Panc1 (cell line): ENCODE measurements at places on chromosomes 2 and 18.
A peak's percentile ranks its signal among the peaks of the same experiment; 100 is the strongest.

- no peak for DNase-seq
Measured at GRCh38 chr2:61967262-61967661, 61.8 kb downstream of the COMMD1 start.

DNA sequence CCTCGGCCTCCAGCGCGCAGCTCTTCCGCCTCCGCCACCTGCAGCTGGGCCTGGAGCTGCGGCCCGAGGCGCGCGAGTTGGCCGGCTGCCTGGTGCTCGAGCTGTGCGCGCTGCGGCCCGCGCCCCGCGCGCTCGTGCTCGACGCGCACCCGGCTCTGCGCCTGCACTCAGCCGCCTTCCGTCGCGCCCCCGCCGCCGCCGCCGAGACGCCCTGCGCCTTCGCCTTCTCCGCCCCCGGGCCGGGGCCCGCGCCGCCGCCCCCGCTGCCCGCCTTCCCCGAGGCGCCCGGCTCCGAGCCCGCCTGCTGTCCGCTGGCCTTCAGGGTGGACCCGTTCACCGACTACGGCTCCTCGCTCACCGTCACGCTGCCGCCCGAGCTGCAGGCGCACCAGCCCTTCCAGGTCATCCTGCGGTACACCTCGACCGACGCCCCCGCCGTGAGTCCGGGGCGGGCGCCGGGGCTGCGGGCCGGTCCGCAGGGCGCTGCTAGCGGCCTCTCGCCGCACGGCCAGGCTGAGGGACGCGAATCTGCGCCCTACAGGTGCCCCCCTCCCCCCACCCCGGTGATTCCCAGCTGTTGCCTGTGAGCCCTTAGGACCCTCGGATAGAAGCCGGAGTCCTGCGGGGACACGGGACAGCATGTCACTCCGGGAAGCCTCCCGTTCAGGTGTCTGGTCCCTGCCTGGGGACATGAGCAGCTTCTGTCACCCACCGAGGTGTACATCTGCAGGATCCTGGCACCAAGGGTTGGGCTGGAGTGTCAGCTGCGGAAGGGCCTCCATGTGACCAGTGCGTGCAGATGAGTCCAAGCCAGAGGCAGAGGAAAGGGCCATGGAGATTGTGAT is 616 bp downstream of the RNPEPL1 start:
- DNase-seq: no peak

DNA sequence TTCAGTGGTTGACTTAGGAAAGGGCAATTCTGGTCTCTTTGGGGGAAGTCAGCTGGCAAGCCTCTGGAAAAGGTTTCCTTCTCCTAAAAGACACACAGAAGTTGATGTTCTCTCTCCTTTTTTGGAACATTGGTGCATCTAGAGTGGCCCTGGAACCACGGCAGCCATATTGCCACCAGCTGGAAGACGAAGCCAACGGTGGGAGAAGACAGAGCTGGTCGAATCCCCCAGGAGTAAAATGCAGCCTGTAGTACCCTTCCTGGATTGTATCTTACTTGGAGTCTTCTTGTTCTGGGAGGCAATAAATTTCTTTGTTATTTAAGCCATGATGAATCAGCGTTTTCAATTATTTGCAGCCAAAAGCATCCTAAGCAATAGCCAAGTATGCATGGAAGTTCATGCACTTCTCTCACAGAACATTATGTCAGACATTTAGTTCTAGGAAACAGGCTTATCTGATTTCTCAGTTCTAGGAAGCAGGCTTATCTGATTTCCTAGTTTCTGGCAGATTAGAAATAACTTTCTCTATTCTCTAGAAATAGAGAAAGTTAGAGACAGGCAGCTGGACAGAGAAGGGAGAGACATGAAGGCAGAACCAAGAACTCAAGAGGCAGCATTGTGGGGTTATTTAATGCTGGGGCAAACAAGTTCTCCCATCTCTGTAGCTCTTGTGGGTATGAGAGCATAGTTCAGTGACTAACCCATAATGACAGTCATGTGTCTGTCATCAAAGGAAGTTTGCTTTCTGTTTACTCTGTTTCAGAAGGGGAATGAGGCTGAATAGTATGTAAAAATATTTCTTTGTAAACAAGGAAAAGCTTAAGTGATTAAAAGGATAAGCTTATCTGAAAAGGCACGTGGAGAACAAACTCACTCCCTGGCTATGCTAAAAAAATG is 40.5 kb upstream of the NABP1 start:
- peak; percentile 87 for DNase-seq

DNA sequence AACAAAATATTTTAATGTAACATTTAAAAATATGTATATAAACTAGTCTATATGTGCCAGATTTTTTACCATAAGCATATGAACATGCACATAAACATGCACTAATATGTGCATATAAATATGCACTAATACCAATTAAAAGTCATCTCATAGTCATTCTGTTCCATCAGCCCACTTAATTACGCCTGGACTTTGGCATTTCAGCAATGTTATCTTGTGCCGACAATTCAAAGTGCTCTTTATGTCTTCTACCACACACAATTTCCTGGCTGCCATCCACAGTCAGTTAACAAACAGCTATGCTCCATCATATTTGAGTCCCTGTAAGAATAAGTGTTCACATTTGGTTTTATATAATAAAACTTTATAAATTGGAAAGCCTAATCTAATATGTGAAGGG is 92.6 kb upstream of the TSPYL6 start:
- no peak for DNase-seq

GRCh38 chr2:172195836-172196376 is 93.2 kb upstream of the DLX2 start:
- DNase-seq: no peak

GRCh38 chr2:152015552-152015951 is 83.3 kb downstream of the CACNB4 start:
- DNase-seq: no peak

DNA sequence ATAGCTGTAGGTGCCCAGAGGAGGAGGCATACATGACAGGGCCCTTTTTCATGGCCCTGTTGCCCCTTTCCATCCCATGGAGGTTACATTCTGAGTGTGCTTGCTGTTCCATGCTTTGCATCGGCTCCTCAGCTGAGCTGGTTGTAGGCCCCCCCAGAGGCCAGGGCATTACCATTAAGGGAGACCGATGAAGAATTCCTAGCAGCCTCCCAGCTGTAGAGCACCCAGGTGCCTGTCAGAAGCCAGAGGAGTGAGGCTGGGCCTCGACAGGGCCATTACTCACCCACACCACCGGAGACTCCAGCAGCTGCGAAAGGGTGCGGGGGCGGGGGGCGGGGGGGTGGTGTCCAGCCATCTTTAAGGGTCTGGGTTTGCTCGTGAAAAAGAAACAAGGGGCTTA is 72.2 kb downstream of the GALNT14 start:
- DNase-seq: no peak

DNA sequence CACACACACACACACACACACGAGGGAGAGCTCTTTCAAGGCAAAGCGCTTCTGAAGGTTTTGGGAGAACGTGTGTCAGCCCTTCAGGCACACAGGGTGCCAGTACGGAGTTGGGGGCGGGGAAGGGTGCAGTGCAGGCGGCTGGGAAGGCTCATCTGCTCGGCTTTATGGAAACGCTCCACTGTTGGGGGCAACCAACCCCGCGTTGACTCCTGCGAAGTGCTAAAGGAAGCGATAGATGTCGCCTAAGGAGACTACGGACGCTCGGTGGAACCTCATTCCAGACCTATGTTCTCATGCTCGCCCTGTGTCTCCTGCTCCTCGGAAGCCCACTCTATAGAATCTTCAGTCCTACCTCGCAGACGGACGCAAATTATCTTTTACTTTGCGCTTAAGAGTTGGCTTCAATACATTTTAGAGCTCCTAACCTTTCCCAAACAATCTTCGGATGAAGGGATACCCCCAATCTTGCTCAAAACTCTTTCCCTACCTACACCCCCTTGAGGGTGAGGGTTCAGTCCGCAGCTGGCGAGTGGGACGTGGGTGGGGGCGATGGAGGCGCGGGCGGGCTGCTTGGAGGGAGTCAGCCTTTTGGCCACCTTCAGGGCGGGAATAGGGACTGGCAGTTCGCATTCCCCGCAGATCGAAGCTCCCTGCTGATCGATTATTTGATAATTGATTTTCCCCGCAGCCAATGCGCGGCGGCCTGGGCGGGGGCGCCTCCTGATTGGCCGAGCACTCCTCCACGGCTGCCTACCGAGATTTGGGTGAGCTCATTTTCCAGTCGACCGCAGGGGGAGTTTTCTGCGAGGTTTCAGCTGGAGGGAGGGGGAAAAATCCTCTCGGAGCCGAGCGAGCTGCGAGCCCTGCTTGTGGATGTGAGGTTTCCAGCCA is 1.9 kb upstream of the MEIS1 start:
- peak; percentile 43 for DNase-seq

GRCh38 chr2:25187729-25188350 is 19.5 kb upstream of the POMC start:
- no peak for DNase-seq

GRCh38 chr2:173819852-173820251 is 145.3 kb downstream of the SP3 start:
- no peak for DNase-seq

GRCh38 chr18:22297008-22297407 is 120.7 kb downstream of the CTAGE1 start:
- DNase-seq: no peak

- no peak for DNase-seq
Measured at GRCh38 chr18:34729264-34729663, 19.2 kb downstream of the DTNA start.

- no peak for DNase-seq
Measured at GRCh38 chr2:157902692-157903091, 26.6 kb upstream of the ACVR1 start.

GRCh38 chr2:193187816-193188215 is 993.1 kb upstream of the TMEFF2 start:
- DNase-seq: no peak

GRCh38 chr18:26301681-26302080 is 75.4 kb downstream of the TAF4B start:
- DNase-seq: no peak

- DNase-seq: no peak
Measured at GRCh38 chr18:63617049-63617914, 26.8 kb downstream of the SERPINB4 start.

GRCh38 chr2:9394816-9395215 is 28.5 kb downstream of the ITGB1BP1 start:
- DNase-seq: no peak

DNA sequence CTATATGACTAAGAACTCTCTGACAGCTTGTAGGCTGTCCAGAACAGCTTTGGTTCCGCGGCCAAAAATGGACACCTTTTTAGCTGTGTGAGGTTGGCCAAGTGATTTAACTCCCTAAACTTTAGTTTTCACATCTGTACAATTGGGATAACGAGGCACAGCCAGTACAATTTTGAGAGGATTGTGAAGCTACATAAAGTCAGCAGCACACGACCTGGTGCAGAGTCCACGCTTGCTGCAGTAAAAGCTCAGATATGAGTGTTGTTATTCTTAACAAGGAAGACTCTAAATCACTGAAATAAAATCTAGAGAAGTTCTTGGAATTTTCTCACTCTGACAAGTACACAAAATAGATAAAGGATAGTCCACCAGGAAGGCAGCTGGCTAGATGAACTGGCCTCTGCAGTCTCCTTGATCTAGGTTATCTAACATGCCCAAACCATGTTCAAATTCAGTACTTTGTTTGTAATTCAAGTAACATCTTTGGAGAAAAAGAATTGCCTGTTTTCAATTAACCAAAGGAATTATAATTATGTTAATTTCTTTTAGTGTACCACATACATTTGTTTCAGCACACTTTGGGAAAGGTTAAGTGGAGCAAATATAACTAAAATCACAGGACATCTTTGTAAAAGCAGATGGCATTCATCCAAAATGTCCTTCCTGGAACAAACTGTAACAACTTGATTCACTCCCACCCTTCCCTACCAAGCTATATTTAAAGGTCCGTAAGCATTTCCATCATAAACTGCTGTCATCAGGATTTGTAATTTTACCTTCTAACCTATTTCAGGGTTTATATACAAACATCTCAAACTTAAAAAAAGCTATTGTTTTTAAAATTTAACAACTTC is 201.7 kb upstream of the STK17B start:
- DNase-seq: no peak
